ENCODE measurements at places on chromosomes 6 and 20. TPM values are rescaled to one million over a fixed set of nuclear protein-coding genes. Genes with fewer than 3 reads are reported as not detected.
A peak's percentile ranks its signal among the peaks of the same experiment; 100 is the strongest.

The CFB gene
- 0.44 TPM for total RNA-seq

The TPD52L1 gene
- total RNA-seq: 0.28 TPM

The DNMT3B gene
- total RNA-seq: 1.8 TPM

The GSTA4 gene
- 3.4 TPM for total RNA-seq

The REM1 gene
- total RNA-seq: not detected

The NFYA gene
- total RNA-seq: 27.4 TPM

The PRSS16 gene
- total RNA-seq: 7.1 TPM

The VARS1 gene
- total RNA-seq: 243 TPM

The RAET1E gene
- not detected for total RNA-seq

The COX7A2 gene
- 403 TPM for total RNA-seq

The TFAP2C gene
- not detected for total RNA-seq

DNA sequence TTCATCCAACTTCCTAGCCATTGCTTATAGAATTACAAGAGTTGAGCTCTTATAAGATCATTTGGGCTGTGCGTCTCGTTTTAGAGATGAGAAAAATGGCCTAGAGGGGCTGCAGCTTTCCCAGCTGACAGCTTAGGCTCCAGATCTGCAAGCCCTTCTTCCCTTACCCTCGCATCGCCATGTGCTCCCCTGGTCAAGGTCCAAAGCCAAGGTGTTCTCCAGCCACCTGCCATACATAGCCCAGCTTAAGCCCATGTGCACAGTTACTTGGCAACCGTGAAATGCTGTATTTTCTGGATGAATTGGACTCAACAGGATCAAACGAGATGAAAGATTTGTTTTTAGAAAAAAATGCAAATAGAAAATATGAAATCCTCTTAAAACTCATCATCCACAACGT lies 7.9 kb downstream of the MAP3K4 start:
- DNase-seq: no peak

GRCh38 chr6:118902726-118903125 lies 8.8 kb downstream of the ASF1A start:
- no peak for DNase-seq

DNA sequence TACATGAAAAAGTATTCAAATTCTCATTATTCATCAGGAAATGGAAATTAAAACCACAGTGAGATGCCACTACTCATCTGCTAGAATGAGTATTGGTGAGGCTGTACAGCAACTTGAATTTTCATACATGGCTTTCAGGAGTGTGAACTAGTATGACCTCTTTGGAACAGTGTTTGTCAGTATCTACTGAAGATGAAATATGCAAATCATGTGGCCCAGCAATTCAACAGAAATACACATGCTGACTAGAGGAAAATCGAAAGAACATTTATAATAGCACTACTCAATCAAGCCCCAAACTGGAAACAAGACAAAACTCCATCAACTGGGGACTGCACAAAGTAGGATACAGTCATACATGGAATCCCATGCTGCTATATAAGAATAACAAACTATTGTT lies 102.2 kb downstream of the DCDC2 start:
- DNase-seq: peak; percentile 39

- DNase-seq: no peak
These were observed at the start of gene MAFB for GRCh38 chr20:40689100-40689942. TSS of gene MAFB (minus strand) at chr20:40689236. CDS start at chr20:40688850, 386 bp downstream.

- DNase-seq: no peak
These were observed 172.2 kb downstream of the ARID1B start for GRCh38 chr6:156949376-156949775.

DNA sequence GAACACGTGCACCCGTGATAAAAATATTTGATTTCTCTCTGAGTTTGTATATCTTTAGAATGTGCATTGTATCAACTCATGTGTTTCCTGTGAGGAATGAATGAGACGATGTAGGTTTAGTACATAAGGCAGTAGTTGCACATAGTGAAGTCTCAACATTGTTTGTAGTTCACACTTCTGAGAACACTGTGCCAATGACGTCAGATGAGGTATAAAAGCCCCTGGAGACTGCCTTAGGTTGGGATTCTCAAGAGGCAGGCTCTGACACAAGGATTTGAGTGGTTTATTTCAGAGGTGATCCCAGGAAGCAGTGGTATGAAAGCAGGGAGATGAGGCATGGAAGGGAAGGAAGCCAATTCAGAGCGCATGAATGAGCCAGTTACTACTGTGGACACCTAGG lies 2.6 kb upstream of the NKAIN2 start:
- no peak for DNase-seq

DNA sequence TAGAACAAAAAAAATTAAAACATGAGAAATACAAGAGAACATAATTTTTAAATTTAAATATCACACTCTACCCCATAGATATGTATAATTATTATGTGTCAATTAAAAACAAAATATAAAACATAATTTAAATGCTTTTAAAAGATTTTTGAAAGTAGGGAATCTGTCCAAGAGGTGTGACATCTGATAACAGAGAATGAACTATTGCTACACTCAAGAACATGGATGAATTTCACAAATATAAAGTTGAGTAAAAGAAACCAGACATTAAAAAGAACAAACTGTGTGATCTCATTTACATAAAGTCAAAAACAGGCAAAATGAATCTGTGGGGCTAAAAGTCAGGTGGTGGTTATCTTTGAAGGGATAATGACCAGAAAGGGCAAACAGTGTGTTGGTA lies 106.5 kb upstream of the COL21A1 start:
- DNase-seq: no peak

DNA sequence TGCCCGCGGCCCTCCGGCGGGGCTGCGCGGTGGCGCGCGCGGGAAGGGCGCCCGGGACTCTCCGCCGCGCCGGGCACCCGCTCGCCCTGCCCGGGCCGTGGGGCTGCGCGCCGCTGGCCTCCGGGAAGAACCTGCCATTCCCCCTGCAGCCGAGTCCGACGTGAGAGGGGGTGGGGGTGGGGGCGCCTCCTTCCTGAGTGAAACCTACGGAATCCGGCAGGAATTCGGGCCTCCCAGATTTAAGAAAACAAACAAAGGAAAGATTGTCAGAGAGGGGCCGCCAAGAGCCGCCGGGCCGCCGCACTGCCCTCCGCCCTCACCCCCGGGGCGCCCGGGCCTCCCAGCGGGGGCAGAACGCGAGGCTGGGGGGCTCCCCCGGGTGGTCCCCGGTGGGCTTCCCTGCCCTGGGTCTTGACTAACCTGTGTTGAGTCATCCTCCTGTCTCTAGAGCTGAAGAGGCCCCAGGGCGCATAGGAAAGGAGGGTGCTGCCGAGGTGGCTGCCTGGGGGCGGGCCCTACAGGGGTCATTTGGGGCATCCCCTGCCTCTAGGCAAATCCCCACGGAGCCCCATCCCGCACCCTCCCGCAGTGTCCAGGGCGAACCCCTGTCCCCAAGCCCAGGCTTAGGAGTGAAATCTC lies 42.2 kb upstream of the FOXP4 start:
- DNase-seq: no peak

- DNase-seq: no peak
These were observed 59.9 kb upstream of the TMEM30A start for GRCh38 chr6:75344455-75344854.

DNA sequence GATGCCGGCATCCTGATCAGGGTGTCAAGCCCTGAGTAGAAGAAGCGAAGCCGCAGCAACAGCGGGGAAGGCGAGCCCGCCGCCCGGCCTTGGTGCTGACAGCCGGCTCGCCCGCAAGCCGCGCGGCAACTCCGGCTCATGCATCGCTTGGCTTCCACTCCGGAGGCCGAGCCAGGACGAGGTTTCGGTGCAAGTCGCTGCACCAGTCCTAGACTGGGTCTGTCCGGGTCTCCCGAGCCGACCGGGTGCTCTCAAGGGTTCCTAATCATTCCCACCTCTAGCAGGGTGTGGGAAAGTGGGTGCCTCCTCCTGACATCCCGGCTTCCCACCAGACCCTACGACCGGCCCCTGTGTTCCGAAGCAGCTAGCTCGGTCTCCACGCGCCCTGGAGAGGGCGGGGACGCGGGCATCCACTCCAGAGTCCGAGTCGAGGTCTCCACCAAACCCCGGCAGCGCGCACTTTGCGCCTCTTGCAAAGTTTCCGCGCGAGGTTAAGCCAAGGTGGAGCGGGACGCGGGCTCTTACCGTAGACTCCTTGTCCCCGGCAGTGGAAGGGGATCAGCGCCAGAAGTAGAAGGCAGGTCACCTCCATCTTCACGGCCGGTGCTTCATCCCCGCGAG lies 1.4 kb downstream of the MDGA1 start:
- no peak for DNase-seq

DNA sequence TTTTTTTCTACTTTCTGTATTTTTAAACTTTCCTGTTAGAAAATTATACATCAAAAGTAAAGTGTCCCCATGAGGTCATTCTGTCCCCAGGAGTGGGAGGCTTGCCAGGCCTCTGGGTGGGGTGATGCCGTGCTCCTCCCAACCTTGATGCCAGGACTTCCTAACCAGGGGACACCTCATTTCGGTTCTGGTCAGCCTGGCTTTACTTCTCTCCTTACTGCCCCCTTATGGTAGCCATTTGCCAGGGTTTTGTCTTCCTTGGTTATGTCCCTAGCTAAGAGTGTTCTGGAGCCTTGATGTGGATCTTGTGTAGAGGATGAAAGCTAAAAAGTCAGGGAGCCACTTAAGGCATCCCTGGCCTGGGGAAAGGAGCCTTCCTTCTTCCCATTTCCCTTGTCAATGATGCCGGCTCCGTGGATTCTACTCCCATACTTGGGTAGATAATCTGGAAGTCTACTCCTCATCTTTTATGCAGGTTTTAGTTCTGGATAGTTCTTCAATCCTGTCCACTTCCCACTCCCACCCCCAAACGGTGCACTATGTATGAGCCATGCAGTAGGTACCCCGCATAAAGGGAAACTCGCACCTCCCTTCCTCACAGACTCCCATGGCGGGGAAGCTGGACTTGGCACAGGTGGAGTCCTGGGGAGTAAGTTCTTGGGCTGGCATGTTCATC lies 164.1 kb upstream of the SALL4 start:
- DNase-seq: no peak

DNA sequence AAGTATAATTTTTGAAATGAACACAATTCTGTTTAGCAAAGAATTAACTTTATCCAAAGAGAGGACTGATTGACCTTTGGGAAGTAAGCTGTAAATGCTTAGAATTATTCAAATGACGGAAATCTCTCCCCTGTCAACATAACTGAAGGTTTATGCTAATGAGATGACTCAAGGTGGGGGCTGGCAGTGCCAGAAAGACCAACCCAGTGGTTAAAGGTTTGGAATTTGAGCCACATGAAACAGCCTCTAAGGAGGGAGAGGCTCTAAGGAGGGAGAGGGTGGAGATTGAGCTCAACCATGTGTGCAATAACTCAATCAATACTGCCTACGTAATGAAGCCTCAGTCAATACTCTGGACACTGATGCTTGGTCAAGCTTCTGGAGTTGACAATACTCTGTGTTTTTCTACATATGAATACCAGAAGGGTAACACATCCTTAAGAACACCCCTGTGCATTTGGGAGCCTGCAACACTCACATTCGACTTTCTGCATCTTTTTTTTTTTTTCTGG lies 123.4 kb upstream of the TENT5A start:
- no peak for DNase-seq

DNA sequence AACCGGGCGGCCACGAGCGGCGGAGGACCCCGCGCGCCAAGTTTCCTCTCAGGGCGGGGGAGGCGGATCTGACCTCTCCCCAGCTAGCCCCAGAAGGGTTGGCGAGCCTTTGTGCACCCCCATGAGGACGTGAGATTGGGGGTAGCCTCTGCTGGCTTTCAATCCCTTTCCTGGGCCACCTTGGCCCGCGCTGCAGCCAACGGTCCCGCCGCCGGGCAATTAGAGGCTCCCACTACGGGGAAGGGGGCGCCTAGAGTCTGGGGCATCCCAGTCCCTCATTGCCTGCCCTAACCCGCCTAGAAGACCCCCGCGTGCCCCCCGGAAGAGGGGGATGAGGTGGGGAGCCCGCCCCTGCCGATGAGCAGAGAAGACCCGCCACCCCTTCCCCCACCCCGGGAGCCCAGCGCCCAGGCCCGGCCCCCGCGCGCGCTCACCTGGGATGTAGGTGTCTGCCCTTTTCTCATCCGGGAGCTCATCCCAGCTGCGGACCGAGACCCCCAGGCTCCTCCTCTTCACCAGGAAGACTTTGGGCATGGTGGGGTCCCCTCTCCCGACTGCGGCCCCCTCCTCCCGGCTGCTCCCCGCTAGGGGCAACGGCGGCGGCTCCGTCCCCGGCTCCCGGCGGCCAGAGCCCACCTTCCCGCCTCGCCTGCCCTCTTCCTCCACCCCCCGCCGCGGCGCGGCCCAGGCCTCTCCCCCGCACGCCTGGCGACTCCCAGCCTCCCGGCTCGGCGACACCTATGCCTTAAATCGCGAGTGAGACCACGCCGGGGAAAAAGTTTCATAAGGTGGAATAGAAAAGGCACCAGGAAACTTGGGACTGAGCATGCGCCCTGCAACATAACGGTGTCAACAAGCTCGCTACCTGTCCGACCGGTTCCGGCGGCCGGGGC lies at the start of gene OVOL2:
TSS of gene OVOL2 (minus strand) at position 816 of the 893 bp plus-strand sequence. CDS start at position 534, 282 bp downstream.
- no peak for DNase-seq

- DNase-seq: no peak
These were observed 65.3 kb downstream of the GRIK2 start for GRCh38 chr6:101458826-101459225.

GRCh38 chr6:56419191-56419590 lies 171.8 kb upstream of the COL21A1 start:
- DNase-seq: no peak

DNA sequence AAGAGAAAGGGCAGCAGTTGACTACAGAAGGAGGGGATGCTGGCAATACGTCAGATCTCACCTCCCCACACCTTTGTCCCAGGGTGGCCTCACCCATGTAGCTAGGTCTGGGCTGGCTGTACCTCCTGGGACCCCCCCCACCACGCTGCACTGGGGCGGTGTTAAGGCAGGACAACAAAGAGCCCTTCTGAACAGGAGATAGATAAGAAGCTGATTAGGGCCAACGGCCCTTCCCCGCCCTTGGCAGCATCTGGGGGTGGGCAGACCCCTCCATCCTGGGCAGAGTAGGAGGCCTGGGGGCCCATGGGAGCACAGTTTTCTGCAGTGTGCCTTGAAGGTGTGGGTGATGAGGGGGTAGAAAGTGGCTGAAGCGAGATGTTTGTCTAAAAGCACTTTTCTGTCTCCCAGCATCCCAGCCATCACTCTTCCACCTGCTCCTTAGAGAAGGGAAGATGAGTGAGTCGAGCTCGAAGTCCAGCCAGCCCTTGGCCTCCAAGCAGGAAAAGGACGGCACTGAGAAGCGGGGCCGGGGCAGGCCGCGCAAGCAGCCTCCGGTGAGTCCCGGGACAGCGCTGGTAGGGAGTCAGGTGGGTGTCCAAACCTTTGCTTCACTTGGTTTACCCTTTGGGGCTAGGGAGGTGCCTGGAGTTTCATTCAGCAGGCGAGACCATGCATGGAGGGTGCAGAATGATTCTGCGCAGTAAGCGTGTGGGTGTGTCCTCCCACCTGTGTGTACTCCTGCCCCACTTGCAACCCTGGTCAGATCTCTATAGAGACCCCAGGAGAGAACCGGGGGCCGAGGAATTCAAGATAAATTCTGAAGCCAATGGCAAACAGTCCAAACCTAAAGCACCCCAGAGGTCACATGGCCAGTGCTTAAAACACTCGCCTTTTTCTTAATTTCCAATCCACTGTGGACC lies 3.9 kb downstream of the HMGA1 start:
- DNase-seq: no peak
